ENCODE measurements at places on chromosomes 7 and 10.

- DNase-seq, result no peak
These were observed 54.8 kb downstream of the DAGLB start for GRCh38 chr7:6392712-6393666.

- DNase-seq, result no peak
These were observed 112.1 kb upstream of the ABCB5 start for GRCh38 chr7:20503278-20503950.

- no peak for DNase-seq
These were observed 10.8 kb downstream of the ZSCAN25 start for GRCh38 chr7:99627513-99627912.

- DNase-seq, result no peak
These were observed 59.5 kb upstream of the HECTD2 start for GRCh38 chr10:91350651-91351081.

DNA sequence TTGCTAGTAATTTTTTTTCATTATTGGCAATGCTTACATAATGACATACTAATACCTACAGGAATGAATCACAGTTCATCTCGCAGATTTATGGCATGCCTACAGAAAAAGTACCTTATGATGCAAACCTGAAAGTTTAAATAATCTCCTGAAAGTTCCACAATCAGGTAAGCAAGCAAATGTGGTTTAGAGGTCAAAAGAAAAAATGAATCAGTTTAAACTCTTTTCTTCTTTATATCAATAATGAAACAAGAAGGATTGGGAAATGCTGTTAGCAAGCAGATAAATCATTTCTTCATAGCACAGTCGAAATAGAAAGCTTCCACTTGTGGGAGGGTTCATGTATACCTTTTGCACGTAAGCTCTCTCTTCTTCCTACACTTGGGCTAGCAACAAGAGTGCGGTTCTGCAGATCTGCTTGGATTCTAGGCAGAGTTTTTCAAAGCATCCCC lies 53.7 kb upstream of the MTPN start:
- DNase-seq, result no peak

DNA sequence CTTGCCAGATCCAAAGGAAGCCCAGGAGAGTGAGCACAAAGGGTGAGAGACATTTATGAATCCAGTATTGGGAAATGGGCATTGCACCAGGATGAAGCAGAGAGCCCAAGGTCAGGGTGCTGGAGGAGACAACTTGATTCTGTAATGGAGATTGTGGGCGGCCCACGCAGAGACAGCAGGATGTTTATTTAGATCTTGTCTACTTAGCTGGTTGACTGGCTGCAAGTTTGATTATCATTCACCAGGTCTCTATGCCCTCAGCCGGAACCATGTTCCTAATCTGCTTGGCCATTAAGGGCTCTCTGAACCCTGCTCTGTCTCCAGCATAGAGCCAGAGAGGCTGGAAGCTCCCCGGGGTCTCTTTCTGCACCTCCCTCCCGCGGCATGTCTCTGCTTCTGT lies 188.7 kb downstream of the PLXNA4 start:
- no peak for DNase-seq

- DNase-seq, result no peak
These were observed 8.4 kb downstream of the PLXDC2 start for GRCh38 chr10:19824381-19825342.

GRCh38 chr10:120586471-120586872 lies 129.4 kb downstream of the PLPP4 start:
- DNase-seq, result no peak

DNA sequence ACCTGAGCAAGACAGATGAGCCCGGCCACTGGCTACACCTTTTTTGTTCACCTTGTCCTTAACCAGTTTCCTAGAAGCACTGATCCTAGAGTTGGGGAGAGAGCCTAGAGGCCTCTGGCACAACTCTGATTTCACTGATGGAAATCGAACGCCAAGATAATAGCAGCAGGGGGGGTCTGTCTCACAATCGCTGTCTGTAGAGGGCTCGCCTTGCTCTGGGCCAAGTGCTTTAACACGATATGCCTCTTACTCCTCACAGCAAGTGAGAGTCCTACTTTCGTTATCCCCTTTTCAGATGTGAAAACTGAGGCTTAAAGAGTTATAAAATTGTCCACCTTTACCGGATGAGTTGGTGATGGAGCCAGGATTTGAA lies 472 bp downstream of the RASSF4 start:
- DNase-seq, result no peak

- DNase-seq, result no peak
These were observed 19.1 kb upstream of the PSMG3 start for GRCh38 chr7:1588978-1589377.

GRCh38 chr7:14045651-14046050 lies 56.2 kb upstream of the ETV1 start:
- no peak for DNase-seq

GRCh38 chr10:7797582-7797981 lies 9.6 kb downstream of the ATP5F1C start:
- peak; percentile 67 for DNase-seq

Measured in fibroblast of skin of left quadriceps (primary cell).